CD8-positive, alpha-beta memory T cell (primary cell): ENCODE measurements at places on chromosomes 4 and X. TPM values are rescaled to one million over a fixed set of nuclear protein-coding genes. Genes with fewer than 3 reads are reported as not detected.

GRCh38 chr4:36024901-36025660 is 219.2 kb downstream of the ARAP2 start:
- DNase-seq = no peak

The ZMYM3 gene
- 7.4 TPM for polyA plus RNA-seq

- no peak for DNase-seq
These were observed 15.7 kb upstream of the HSFX1 start for GRCh38 chrX:149758068-149758714.

GRCh38 chr4:163274861-163275260 is 57.5 kb downstream of the NPY1R start:
- DNase-seq = no peak

The FATE1 gene
- polyA plus RNA-seq = not detected

GRCh38 chr4:91373546-91373945 is 930.2 kb upstream of the GRID2 start:
- DNase-seq = no peak

DNA sequence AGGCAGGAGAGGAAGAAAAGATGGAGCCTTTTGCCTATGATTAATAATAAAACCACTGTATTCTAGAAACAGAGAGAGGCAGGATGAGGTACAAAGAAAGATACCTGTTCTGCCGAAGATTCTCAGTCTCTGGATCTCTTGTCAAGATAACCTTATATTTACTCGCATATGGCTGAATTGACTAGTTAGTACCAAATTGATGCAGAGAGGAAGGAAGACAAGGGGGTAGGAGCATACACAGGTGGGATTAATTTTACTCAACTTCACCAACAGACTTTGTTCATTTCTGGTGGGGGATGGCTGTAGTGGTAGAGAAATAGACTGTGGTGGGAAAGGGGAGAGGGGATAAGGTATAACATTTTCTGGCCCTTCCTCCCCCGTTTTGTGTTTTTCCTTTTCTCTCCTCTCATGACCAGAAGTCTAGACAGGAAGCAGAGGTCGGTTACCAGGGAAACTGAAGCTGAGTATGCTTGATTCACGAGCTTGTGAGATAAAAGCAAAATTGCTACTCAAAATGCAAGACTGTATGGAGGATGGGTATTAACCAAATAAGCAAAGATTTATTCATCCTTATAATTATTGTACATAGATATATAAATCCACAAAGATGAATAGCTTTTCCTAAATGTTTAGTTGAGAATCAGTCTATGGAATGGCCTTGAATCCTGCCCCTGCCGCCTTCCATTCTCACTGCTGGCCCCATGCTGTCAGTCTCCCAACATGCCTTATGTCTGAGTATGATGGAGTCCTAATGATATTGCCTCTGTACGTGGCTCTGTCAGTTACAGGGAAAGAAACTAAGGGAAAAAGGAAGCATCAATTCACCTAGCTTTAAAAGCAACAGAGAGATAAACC is 17.8 kb upstream of the PAGE2B start:
- peak; percentile 68 for DNase-seq

DNA sequence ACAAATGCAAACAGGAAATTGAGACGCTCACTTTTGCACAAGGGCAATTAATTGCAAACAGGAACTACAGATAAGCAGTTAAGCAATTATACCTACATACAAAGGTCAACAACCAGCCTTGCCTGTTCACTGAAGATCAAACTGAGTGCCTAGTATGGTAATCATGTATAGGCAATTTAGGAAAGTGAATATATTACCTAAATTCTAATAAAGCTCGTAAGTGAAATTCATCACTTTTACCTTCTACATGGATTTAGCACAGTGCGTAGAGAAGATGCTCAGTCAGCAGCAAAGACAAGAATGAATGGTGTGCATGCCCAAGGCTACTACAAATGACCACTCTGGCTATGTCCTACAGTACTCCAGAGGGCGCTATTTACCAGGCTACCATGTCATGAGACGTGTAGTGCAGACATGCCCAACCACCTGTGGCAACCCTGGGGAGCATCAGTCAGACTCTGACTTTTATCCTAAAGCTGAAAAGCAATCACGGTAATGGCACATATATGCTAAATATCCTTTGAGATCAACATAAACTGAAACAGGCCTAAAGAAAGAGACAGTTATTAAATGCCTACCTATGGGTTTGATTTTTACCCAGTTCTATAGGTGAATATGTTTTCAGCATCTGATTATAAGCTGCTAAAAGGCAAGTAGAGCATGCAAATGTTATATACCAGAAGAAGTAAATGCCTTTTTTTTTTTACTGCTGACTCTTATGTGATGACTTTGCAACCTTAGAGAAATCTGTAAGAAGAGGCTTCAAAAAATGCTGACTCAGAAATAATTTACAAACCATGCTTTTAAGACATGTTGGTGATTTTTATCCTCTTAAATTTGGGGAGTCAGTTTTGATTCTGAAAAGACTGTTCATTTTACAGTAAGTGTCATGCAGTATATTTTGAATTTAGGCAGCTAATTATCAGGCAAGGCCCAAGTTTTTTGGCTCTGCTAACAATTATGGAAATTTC is 178.0 kb downstream of the PPP3CA start:
- DNase-seq = peak; percentile 27

- no peak for DNase-seq
These were observed 14.7 kb downstream of the FGFRL1 start for GRCh38 chr4:1026115-1026514.

DNA sequence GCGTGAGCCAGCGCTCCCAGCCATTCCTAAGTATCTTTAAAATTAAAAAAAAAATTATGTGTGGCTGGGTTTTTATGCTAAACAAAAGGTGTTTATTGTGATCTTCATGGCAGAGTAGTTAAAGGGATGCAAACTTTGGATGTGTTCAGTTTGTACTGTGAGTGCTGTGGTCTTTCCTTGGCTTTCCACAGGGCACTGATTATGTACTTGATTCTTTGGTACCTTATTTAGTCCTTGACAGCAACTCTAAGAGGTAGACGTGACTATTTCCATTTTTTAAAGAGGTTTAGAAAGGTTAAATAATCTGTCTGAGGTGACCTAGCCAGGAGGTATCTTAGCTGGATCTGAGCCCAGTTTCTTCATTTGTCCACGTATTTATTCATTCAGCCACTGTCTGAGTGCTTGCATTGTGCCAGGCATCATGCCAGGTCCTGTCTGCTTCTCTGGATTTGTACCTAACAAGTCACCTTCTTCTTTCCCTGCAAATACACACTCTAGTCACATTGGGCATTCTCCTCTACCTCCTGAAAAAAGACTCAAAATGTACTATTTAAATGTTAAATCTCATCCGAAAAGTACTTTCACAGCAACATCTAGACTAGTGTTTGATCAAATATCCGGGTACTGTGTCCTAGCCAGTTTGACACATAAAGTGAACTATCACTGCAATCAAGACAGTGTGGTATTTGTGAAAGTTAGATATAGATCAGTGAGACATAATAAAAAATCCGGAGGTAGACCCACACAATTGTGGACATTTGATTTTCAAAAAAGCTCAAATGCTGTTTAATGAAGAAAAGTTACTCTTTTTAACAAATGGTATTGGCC is 31.5 kb downstream of the WWC2 start:
- DNase-seq = no peak

DNA sequence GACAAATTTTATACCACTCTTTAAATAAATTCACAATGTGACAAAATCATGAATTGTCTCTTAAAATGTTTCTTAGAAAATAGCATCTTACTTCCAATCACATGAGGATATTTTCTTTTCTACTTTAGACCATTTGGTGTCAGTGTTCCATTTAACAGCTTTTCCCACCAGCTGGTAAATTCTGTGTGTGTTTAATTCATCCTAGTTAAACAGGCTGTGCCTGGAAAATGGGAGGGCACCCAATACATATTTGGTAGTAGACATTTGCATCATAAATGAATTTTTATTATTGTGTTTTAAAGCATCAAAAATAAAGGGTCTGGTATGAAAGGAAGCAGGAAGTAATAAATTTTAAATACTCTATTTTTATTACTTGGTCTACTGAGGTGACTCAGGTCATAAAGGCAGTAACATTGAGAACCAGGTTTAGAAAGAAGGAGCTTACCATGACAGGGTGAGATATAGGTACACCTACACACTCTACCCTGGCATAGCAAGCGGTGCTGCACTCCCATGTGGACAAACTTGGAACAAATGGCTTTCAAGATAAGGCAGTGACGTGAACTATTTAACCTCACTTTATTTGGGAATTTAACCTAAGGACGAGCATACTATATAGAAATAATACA is 344.5 kb downstream of the BMPR1B start:
- DNase-seq = no peak

The TMPRSS11D gene
- not detected for polyA plus RNA-seq

The HTN3 gene
- polyA plus RNA-seq = not detected

The SSX4 gene
- not detected for polyA plus RNA-seq

- no peak for DNase-seq
These were observed 30.6 kb upstream of the CCKAR start for GRCh38 chr4:26520728-26521450.

- no peak for DNase-seq
These were observed 972.5 kb downstream of the CCSER1 start for GRCh38 chr4:91099666-91100065.

DNA sequence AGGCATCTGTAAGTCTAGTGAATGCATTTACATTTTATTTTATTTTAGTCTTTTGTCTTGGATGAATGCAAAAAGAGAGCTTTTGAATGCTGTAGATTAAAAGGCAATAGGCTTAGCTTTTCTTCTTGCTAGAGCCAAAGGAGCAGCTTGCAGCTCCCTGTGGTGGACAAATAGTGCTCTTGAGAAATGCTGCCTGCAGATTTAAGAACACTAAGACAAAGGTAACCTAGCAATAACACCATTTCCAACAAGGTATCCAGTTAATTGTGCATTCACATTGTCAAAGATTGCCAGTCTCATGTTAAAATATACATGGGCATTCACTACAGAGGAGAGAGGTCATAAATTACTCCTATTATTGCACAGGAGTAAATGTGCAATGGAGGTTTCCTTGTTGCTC is 859.2 kb upstream of the PRKX start:
- DNase-seq = no peak

The TMEM150C gene
- polyA plus RNA-seq = 0.17 TPM

- DNase-seq = no peak
These were observed 156.1 kb downstream of the STPG2 start for GRCh38 chr4:97987019-97987648.

The MBNL3 gene
- polyA plus RNA-seq = 31.1 TPM

The NRK gene
- polyA plus RNA-seq = not detected

The F8A2 gene
- not detected for polyA plus RNA-seq

The WDR13 gene
- polyA plus RNA-seq = 48.3 TPM

DNA sequence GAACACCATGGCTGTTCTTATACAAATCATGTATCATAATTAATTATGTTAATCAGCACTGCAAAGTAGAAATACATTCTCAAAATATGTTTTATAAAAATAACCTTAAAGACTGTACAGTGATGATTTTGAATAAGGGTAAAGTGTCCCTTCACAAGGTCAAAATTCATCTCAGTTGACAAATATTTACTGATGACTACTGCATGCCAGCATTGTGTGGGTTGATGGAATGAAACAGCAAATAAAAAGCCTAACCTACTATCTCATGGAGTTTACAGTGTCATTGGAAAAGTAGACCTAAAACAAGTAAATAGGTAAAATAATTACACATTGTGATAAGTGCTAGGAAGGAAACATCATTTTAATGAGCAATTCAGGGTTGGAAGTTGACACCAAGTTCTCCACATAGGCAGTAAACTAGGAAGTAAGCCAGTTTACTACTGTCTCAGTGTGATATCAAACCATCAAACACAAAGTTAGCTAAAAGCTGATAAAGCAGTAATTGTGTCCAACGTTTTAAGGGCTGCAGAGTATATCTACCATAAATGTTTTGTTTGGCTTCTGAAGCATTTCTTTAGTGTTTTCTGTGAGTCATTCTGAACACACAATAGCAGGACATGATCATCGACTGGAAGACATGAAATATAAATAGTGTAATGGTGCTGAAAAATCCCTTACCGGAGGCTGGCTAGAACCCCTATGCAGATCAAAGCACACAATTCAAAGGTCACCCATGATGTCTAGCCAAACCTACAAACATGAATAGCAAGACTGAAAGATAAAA is 221.8 kb downstream of the DACH2 start:
- no peak for DNase-seq
